A549 treated with Hydrocortisone at 1 μM for 4 hours (cell line): ENCODE measurements at places on chromosomes 5 and 9. TPM values are rescaled to one million over a fixed set of nuclear protein-coding genes. Genes with fewer than 3 reads are reported as not detected.

The GRIA1 gene
- not detected in 5 replicates for total RNA-seq

The EQTN gene
- total RNA-seq = not detected in 5 replicates

The SPINK7 gene
- not detected in 5 replicates for total RNA-seq

The RAPGEF6 gene
- total RNA-seq = 8.1 to 13.2 TPM (median 10.6 TPM) in 5 replicates

The PPP3R2 gene
- not detected in 5 replicates for total RNA-seq

The CEL gene
- total RNA-seq = 0.40 to 0.69 TPM (median 0.51 TPM) in 5 replicates

The IFNA2 gene
- total RNA-seq = not detected in 5 replicates

The WNT8A gene
- total RNA-seq = not detected in 5 replicates

The ISL1 gene
- total RNA-seq = 0.05 TPM in 1 of 5 replicates, not detected in the others

The RNF44 gene
- total RNA-seq = 29.9 to 37.2 TPM (median 32.5 TPM) in 5 replicates

The PITX1 gene
- total RNA-seq = 24.2 to 31.4 TPM (median 28.5 TPM) in 5 replicates

The ELAVL2 gene
- 0.02 to 0.05 TPM (median 0.02 TPM) in 3 of 5 replicates, not detected in the others for total RNA-seq

The FOXD4L5 gene
- 0.03 TPM in 3 of 5 replicates, not detected in the others for total RNA-seq

The NOXA1 gene
- 0.79 to 1.8 TPM (median 1.7 TPM) in 5 replicates for total RNA-seq

The OR13J1 gene
- not detected in 5 replicates for total RNA-seq
